ENCODE measurements at places on chromosomes 1 and 21.

GRCh38 chr1:156076609-156077429, 5.4 kb downstream of the MEX3A start:
- no peak for DNase-seq

GRCh38 chr1:150362721-150363425, 1.1 kb upstream of the RPRD2 start:
- no peak for DNase-seq

DNA sequence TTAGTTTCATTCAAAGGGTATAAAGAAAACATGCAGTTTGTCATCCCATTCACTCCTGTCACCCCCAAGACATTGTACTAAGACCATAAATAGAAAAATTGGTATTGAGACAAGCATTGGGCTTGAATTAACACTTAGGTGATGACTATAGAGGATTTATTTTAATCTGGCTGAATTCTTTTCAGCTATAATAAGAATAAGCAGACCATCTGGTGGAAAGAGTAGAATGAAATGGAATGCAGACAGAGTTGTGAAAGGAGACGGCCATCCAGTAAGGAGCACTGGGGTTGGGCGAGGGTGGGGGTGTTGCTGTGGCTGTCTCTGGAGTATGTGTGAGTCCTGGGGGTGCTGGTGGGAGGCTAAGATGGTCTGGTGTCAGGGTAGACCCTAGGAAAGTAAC, 125.0 kb upstream of the IVNS1ABP start:
- DNase-seq: no peak

DNA sequence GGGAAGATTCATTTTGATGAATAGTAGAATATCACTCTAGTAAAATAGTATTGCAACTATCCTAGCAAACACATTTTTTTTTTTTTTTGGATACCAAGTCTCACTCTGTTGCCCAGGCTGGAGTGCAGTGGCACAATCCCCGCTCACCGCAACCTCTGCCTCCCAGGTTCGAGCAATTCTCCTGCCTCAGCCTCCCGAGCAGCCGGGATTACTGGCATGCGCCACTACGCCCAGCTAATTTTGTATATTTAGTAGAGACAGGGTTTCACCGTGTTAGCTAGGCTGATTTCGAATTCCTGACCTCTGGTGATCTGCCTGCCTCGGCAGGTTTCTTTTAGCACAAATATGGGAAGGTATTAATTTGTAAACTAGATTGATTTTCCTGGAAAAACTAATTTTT, 33.8 kb downstream of the KCTD3 start:
- DNase-seq: no peak

- no peak for DNase-seq
These were observed 67.3 kb upstream of the KIAA1614 start for GRCh38 chr1:180845352-180845751.

DNA sequence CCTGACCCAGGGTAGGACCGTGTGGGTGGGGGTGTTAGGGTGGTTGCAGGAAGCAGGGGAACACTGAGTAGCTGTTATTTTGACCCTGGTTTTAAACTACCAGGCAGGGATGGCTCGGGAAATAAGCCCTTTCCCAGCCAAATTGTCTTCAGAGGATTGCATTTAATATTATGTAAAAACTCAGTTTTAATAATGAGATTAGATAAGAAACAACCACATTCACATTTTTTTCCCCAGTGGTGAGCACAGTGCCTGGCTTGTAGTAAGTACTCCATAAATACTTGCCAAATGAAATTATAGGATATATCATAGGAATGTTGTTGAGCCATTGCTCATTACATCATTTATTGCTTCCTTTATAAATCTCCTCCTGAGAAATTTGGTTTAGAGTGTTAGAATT, 3.1 kb upstream of the ACP6 start:
- DNase-seq: no peak

- no peak for DNase-seq
These were observed 41.0 kb downstream of the ITPKB start for GRCh38 chr1:226697929-226698544.

DNA sequence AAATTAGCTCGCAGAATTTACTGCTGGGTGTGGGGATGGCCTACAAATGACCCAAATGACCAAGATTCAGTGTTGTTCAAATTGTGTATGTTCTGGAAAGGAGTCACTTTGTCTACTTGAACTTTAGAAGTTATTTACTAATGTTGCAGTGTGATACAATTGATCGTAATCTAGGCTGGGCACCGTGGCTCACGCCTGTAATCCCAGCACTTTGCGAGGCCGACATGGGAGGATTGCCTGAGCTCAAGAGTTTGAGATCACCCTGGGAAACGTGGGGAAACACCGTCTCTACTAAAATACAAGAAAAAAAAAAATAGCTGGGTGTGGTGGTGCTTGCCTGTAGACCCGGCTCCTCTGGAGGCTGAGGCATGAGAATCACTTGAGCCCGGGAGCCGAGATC, 57.6 kb upstream of the TMPRSS2 start:
- DNase-seq: no peak

GRCh38 chr21:46032100-46032499, 50.5 kb downstream of the COL6A1 start:
- no peak for DNase-seq

DNA sequence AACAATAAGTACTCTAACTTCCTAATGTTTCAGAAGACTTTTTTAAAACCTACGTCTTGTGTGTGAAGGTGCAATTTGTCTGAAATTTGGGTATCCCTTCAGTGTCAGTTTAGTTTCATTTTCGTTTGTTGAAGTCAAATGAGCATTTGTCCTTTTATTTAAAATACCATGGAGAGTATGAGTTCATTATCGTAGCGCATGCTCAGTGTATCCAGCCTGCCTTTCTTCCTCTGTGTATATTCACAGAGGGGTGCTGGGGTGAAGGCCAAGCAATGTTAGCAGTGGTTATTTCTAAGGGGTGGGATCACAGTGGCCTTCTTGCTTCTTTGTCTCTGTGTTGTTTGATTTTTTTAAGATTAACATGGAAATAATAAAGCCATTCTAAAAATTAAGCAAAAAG, 43.2 kb downstream of the CNN3 start:
- DNase-seq: no peak

DNA sequence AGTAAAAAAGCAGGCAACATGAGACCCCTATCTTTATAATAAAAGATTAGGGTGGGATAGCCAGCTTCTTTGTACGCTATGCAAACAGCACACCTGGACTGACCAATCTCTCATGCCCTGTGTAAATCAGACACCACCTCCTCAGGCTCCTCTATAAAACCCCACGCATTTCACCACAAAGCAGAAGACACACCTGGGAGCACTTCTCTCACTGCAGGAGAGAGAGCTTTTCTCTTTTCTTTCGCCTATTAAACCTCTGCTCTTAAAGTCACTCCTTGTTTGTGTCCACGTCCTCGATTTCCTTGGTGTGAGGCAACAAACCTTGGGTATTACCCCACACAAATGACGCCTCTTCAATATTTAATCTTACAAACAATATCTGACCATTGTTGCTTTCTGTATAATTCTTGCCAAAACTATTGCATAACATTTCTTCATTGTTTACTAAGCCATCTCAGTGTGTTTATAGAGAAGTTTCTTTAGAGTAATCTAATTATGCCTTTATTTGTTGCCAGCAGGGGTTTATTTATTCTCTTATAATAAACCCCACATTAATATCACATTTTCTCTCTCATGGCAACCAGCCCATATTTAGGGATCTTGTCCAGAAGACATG, 31.6 kb upstream of the NUF2 start:
- DNase-seq: no peak

DNA sequence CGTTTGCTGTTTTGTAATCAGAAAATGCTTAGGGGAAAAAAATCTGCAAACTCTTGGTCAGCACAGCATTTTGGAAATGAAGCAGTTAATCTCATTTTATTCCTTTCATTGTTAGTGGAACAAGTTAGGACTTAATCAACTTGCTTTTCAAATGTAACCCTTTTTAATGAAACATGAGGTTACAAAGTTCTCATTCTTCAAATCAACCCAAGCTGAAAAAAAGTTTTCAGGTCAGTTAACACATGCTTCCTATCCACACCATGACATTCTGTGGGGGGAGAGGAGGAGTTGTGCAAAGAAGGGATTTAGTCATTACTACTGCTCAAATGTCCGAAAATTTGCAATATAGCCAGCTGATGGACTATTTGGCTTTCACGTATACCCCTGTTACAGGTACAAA, 283.2 kb upstream of the LYPLAL1 start:
- no peak for DNase-seq

GRCh38 chr1:14482784-14483450, 115.6 kb upstream of the KAZN start:
- no peak for DNase-seq

DNA sequence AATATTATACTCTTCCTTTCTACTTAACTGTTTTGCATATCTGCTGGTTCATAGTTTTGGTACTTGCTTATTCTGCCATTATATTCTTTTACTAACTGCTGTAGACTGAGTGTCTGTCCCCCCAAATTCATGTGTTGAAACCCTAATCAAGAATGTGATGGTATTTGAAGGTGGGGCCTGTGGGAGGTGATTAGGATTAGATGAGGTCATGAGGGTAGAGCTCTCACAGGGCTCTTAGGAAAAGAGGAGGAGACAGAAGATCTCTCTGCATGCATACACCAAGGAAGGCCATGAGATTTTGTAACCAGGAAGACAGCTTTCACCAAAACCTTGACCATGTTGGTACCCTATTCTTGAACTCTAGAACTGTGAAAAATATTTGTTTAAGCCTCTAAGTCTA, 354.1 kb upstream of the B3GALT2 start:
- no peak for DNase-seq

Measured in T-helper 9 cell (primary cell).